ENCODE measurements at places on chromosomes 6 and 20.

DNA sequence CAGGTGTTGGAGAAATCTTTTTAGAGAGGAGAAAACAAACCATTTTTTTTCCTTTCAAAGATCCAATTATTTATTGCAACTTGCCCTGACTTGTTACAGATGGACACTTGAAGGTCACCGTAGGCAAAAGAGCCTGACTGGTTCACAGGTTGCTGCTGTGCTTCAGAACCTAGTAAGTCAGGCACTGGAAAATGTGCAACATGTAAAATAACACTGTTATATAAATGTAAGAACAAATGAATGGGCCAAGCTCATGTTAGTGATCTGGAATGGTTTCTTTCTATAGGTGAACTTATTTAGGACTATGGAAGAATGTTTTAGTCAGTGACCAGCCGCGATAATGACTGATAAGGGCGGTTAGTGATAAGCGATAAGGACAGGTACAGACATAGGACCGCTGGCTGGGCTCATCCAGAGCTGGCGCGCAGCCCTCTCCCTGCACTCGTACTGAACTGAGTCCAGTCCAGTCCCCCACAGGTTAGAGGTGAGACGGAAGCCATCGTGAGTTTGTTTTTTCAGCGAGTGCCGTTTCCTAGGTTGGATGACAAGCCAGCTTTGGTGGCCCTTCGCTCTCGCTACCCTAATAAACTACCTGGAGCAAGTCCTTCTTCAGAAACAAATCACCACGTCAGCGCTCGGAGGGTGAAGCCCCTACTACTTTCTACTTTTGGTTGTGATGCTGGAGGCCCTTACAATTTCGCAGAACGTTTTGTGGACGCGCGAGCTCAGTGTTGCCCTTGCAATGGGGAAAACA, 94.4 kb upstream of the PRDM1 start:
- DNase-seq: no peak

GRCh38 chr6:131754088-131754487, 43.3 kb upstream of the CTAGE9 start:
- DNase-seq: no peak

GRCh38 chr6:128036808-128037570, 136.1 kb upstream of the THEMIS start:
- DNase-seq: no peak

- DNase-seq: no peak
These were observed 20.9 kb downstream of the L3MBTL1 start for GRCh38 chr20:43528258-43528875.

- DNase-seq: peak; percentile 24
These were observed 508.3 kb downstream of the PRKN start for GRCh38 chr6:162219266-162219665.

DNA sequence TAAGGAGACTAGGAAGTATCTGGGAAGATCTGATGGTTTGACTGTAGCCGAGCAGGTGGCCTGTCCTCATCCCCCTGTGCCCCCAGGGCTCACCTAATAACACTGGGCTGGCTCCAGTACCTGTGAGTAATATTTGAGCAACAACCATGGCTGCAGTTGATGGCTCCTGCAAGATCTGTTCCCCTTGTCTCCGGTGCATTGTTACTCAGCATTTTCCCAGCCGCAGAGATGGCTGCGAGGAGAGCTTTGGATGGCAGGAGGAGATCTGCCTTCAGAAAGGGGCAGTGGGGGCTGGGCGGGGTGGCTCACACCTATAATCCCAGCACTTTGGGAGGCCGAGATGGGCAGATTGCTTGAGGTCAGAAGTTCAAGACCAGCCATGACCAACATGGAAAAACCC, 39.3 kb downstream of the PTK7 start:
- DNase-seq: no peak

DNA sequence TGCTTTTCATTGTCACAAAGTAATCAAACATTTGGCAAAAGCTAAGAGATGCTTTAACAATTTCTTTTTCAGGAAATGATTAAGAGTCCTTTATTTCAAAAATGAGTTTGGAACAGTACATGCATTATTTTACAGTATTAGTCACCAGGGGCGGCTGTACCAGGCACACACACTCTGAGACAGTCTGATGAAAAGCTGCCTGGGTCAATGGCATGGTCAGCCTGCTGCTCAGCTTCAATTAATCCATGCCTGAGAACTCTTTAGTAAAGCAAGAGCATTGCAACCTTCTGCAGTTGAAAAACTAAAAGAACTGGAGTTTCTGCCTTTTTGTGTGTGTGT, 105.5 kb downstream of the TULP4 start:
- DNase-seq: no peak

GRCh38 chr6:31717499-31718222, 2.5 kb downstream of the LY6G6D start:
- no peak for DNase-seq

DNA sequence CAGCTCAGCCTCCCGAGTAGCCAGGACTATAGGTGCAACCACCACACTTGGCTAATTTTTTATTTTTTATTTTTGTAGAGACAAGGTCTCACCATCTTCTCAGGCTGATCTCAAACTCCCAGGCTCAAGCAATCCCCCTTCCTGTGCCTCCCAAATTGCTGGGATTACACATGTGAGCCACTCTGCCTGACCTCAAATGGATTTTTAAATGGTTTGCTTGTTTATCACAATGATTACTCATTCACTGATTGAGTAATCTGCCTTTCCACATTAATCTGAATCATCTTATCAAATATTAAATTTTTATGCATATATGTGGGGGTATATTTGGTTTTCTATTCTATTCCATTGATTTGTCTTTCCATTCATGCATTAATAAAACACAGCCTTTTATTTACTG, 9.4 kb upstream of the KHDC1L start:
- DNase-seq: no peak

- peak; percentile 39 for DNase-seq
These were observed 79.6 kb downstream of the IPCEF1 start for GRCh38 chr6:154276810-154277628.

DNA sequence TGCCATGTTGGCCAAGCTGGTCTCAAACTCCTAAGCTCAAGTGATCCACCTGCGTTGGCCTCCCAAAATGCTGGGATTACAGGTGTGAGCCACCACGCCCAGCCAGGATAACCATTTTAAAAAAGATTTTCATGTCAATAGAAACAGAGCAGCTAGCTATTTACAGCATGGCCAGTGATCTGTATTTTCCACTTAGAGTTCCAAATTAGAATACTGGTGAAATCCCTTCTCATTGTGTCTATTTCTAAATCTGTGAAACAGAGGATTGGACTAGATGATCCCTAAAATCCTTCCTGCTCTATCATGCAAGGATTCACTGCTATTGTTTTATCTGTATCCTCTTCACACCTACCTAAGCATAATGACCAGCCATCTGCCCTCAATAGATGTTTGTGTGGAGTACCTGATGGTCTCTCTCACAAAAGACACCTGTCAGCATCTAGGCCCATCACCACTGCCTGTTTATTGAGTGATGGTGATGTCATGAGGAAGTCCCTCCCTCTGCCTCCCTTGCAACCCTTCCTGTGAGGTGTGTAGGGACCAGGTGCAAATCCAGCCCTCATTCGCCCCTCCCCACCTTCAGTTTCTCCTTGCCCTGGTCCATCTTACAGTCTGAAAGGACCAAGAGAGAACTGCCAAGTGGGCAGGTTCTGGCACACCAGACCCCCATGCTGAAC, 26.5 kb upstream of the SMIM29 start:
- DNase-seq: no peak

- DNase-seq: no peak
These were observed 52.6 kb upstream of the C20orf144 start for GRCh38 chr20:33609504-33609903.

DNA sequence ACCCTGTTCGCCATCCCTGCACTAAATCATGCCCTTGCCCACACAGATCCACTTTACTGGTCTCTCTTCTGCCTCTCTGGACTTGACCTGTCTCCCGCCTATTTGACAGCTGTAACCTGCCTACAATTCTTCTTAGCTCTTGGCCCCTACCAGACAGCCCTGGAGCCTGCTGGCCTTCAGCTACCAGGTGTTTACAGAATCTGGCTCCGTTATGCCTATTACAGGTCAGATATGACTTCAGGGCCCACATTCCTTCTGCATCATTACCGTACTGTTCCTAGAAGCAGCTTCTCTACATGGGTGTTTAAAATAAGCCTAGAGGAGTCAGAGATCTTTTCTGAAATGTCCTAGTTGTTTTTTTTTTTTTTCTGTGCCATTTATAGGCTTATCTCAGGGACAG, 45.4 kb upstream of the CCN6 start:
- DNase-seq: no peak

- DNase-seq: no peak
These were observed 399.5 kb downstream of the TFAP2B start for GRCh38 chr6:51218181-51218580.

DNA sequence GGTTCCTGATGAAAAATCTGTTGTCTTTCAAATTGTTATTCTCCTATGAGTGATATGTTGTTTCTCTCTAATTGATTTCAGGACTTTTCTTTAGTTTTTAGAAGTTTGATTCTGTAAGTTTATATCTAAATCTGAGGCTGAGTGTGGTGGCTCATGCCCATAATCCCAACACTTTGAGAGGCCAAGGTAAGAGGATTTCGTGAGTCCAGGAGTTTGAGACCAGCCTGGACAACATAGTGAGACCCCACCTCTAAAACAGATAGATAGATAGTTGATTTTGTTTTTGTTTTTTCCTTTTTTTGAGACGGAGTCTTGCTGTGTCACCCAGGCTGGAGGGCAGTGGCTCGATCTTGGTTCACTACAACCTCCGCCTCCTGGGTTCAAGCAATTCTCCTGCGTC, 64.6 kb downstream of the PTPRA start:
- no peak for DNase-seq

GRCh38 chr6:106256201-106256968, 69.2 kb downstream of the ATG5 start:
- peak; percentile 6 for DNase-seq

- DNase-seq: no peak
These were observed 84.9 kb downstream of the BTBD9 start for GRCh38 chr6:38554700-38555413.

GRCh38 chr6:170554796-170555137, 598 bp downstream of the TBP start:
- no peak for DNase-seq

DNA sequence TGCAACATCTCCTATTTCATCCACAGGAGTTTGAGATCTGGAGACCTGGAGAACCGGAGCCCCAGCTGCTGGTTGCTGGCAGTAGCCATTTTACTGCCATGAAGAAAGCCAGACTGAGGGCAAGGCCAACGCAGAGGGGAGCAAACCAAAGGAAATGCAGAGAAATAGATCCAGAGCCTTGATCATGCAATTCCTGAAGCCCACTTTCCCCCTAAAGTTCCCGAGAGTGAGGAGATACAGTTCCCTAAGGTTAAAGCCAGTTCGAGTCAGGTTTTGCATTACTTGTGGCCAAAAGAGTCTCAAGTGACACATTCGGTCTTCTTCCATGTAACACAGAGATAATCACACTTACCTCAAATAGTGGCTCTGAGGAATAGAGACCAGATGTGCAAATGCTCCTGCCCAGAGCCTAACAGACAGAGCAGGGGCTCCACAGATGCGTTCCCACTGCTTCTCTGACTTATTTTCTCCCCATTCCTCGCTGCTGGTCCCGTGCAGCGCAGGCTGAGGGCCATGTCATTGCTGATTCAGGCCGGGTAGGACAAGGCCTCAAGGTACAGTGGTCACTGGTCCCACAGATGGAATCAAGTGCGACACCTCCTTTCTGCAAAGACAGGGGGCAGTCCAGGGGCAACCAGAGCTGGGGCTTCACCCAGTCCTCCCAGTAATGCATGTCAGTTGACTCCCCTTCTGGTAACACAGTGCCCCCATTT, 35.1 kb upstream of the NFATC2 start:
- DNase-seq: no peak

DNA sequence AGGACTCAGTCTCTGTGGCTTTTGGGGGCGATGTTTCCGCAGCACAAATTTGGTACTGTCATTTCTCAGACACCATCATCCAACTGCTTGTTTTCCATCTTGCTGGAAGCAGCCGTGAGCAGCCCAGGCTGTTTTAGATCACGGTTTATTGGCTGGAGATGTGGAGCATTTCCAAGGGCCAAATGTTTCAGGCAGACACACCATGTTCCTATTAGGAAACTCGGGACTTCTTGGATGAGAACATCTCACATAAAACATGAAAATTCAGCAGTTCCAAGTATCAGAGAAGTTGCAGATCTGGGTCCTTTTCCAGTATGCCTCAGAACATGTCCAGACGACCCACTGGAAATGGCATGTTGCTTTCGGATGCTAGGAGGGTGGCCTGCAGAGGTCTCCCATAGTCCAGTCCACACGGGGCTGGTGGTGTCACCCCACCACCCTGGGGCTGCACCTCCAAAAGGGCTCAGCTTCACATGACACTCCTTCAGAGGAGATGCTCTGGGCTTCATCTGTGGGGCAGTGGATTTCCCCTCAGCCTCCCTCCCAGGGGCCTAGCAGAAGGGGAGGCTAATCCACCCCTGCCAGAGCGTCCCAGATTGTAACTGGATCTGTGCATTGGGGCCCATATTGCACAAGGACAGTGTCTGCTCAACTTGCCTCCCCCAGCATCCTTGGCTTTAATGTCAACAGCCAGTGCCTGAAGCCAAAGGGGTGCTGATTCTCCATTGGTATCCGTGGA, 176.3 kb downstream of the SCP2D1 start:
- peak; percentile 22 for DNase-seq

DNA sequence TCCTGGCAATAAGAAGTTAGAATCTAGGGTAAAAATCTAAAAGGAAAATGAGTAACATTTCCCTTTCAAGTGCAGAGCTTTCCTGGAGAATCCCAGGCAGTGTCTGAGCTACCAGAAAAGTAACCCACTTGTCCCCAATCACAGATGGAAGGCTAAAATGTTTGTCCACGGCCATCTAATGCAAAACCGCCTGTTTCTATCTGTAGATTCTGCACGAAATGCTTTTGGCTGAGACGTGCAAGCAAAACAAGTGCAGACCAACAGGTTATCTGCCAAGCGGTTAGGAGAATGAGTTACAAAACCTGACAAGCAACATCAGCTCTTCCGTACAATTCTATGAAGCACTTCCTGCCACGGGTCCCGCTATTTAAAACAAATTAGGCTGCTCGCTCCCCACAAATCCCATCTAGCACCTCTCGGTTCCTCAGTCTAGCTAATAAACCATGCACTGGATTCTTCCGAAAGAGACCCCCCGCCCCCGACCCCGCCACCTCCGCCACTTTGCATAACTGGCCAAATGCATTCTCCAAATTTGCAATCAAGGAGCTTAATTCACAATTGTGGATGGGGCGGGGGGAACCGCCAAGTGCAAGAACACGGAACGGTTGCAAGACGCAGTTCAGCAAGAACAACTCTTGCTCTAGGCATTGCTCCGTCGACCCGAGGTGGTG, 1.4 kb downstream of the ELOVL5 start:
- DNase-seq: no peak

DNA sequence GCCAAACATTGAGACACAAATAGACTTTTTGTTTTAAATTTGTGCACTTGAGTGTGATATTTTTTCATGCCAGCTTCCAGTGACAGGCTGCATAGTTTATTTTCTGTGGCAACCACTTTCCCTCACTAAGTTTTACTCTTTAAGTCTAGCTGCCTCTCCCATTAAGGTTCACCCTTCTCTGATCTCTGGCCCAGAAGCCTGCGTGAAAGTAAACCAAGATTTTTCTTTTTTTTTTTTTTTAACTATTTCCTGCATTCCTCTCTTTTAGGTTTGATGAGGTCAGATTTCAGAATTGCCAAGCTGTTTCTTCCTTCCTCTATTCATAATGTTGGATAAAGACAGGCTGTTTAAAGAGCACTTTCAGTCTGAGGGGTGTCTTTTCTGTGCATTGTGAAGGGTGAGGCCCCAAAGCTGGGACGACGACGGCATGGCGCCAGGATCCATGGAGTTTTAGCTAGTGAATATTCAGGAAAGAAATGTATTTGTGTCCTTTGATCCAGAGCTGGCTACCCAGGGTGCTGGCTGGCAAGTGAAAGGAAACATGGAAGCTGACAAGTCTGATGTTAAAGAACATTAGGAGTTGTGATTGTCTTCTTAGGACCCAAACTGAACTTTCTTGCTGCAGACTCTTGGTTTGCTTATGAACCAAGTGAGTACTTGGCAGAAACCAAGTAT, 50.7 kb downstream of the DOK5 start:
- DNase-seq: no peak
